ENCODE measurements at places on chromosomes 11 and 22. TPM values are rescaled to one million over a fixed set of nuclear protein-coding genes. Genes with fewer than 3 reads are reported as not detected.

GGTLC2 gene
- total RNA-seq, result not detected

OR10G7 gene
- total RNA-seq, result not detected

LIF gene
- total RNA-seq, result 0.51 TPM

GPR83 gene
- total RNA-seq, result 0.10 TPM

CDC42EP1 gene
- 25.5 TPM for total RNA-seq

GRCh38 chr22:33007485-33007884, 50.7 kb downstream of the SYN3 start:
- DNase-seq, result no peak

- DNase-seq, result no peak
Observed at GRCh38 chr22:36116127-36116526, 44.4 kb downstream of the APOL3 start.

DNA sequence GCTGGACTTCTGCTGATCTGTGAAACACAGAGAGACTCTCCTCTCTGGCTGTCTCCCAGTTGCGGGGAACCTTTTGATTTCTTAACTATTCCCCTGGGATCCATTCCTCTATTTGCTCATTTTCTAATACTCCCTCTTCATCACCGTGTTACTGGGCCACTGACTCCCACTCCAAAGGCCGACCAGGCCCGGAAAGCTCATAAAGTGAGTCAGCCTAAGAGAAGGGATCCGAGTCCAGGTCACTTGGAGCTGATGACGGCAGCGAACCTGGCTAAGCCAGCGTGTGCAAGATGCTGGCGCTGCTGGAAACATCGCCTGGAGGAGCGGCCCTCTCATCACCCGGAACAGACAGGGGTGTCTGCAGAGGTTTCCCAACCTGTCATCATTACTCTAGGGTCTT, 112.8 kb downstream of the FBXO7 start:
- no peak for DNase-seq

GRCh38 chr11:75029836-75030631, 41.3 kb downstream of the NEU3 start:
- DNase-seq, result no peak

DNA sequence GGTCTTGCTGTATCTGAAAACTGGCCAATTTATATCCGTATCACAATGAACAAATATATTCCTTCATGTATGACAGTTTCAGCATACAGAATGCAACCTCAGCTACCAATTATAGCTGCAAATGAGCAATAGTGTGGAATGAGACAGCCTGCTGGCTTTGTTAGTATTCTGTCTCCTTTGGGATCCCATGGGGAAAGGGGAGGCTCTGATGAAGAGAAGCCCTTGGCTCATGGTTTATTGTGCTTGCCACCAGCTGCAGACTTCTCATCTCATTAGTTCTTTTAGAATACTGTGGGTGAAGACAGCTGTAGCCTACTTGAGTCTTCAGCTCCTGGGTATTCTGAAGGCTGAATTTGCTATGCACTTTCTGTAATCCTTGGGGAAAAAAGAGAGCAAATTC, 42.4 kb downstream of the PITPNB start:
- peak; percentile 72 for DNase-seq

- DNase-seq, result peak; percentile 90
Observed at GRCh38 chr22:46070803-46071450, 79.4 kb upstream of the PPARA start.

DNA sequence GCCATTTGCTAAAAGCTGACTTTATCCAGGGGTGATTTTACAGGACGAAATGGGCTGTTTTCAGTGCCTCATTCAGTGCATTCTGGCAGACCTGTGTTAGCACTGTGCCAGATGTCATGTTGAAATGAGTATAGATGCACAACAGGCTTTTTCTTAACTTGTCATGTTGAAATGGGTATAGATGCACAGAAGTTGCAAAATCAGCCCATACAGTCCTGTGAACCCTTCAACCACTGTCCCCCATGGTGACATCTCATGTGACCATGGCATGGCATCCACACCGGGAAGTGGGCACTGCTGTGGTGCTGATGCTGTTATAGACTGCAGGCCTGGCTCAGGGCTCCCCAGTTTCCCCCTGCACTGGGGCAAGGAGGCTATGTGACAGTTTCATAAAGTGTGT, 2.5 kb downstream of the TALDO1 start:
- no peak for DNase-seq

GRCh38 chr22:49838771-49839717, 11.4 kb upstream of the BRD1 start:
- no peak for DNase-seq

DNA sequence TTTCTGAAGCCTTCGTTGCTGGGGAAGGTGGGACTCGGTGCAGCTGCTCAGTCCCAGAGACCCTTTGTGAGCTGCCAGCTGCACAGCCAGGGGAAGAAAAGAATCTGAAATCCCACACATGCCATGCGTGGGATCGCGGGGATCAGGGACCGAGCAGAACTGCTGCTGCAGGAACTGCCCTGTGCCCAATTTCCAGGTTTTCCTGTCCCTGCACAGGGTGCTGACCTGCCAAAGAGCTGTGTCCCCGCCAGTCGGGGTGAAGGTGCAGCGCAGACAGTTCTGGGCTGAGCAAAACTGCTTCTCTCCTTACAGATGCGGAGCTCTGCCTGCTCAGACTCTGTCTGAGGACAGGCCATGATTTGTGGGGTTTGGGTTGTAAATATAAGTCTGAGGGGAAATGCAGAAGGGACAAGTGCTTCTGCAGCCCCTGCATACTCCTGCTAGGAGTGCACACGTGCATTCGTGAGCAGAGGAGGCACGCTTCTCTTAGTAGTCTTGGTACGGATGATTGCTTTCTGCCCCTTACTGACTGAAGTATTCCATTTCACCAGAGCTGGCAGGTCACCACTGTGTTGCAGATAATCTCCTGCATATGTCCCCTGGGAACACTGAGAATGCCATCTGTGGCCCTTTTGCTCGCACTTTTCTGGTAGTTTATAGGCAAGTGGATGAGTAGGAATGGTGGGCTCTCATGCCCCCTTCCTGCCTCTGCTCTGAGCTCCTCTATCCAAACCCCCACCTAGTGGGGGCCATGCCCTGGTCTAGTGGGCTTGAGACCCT, 141.4 kb downstream of the PARVA start:
- peak; percentile 22 for DNase-seq

DNA sequence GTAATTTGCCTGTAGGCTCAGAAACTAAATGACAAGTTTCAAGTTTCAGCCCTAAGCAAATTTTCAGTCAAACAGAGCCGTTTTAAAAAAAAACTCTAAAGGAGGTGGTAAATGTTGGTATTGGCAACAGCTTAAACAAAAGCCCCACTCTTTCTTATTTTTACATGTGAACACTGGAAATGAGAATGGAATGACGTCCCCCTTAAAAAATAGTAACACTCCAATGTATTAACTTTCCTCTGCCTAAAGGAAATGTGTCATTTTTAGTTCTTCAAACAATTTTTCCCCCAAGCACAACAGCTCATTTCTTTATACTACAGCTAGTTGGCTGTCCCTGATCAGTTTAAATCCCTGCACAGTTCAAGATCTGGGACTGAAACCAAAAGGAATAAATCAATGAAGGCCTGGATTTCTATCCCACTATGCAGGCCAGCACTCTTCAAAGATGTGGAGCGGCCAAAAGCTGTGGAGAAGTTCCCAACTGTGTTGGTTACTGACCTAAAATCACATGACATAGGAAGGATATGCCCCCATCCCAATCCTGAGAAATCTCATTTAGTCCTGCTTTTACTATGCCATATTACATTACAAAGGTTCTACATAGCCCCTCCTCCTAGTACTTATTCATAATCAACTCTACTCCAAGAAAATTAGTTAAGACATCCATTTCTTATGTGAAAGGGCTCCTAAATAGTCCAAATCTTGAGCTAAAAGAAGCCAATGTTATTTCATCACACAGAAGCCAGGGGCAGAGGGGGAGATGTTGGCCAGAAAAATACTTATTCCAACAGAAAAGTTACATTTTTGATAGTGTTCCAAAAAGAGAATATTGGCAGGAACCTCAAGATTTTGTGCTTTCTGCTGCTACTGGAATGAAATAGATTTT, 95.9 kb downstream of the CADM1 start:
- DNase-seq, result peak; percentile 90

GRCh38 chr11:2123628-2123960, 15.6 kb downstream of the IGF2 start:
- DNase-seq, result no peak

All from tongue (tissue), 3 donors.